ENCODE measurements at places on chromosomes 1 and 21.

- no peak for DNase-seq
Measured at GRCh38 chr1:221419513-221420095, 322.3 kb downstream of the DUSP10 start.

GRCh38 chr1:76568573-76569238 is 298.6 kb upstream of the ST6GALNAC5 start:
- no peak for DNase-seq

GRCh38 chr1:45687754-45688740 is at the start of gene TMEM69:
TSS of gene TMEM69 (plus strand) at chr1:45688181. CDS start at chr1:45691069, 2,888 bp downstream.
- DNase-seq, result peak; percentile 67

GRCh38 chr1:82587371-82587770 is 786.6 kb downstream of the ADGRL2 start:
- no peak for DNase-seq

DNA sequence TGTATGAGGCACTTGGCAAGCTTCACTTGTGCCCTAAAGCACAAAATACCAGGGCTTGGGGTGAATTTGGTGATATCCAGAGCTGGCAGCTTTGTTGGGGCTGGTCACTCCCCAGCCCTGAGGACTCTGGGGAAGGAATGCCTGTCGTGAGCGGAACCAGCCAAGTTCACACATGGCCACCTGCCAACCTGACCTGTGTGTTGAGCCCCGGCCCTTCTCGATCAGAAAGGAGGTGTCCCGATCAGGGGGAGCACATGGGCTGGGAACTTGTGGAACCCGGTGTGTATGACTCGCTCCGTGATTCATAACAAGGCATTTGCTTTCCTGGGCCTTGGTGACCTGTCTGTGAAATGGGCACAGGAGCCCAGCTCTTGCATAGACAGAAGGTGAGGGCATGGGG is 43.1 kb downstream of the AGPAT3 start:
- no peak for DNase-seq

- DNase-seq, result no peak
Measured at GRCh38 chr1:200653022-200653462, 16.7 kb downstream of the DDX59 start.

- no peak for DNase-seq
Measured at GRCh38 chr1:18541046-18541795, 60.5 kb downstream of the KLHDC7A start.

DNA sequence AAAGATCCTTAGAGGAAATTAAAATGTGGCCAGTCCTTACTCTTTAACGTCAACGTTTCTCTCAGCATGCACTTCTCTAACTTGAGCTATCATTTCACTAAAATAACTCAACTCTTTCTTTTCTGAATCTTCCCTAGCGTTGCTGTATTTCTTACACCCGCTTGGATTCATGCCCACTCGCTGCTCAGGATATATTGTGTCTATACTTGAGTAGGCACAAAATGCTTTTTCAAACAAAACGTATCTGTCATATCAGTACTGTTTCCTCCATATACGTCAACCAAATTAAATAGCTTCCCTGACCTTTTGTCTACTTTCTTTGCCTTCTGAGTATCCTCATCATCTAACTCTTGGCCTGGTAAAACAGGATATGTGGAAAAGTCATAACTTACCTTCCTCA is 549.7 kb downstream of the SMYD3 start:
- no peak for DNase-seq

GRCh38 chr1:225746361-225747179 is 31.1 kb upstream of the SRP9 start:
- no peak for DNase-seq

- DNase-seq, result no peak
Measured at GRCh38 chr1:22496536-22497160, 45.0 kb downstream of the ZBTB40 start.

DNA sequence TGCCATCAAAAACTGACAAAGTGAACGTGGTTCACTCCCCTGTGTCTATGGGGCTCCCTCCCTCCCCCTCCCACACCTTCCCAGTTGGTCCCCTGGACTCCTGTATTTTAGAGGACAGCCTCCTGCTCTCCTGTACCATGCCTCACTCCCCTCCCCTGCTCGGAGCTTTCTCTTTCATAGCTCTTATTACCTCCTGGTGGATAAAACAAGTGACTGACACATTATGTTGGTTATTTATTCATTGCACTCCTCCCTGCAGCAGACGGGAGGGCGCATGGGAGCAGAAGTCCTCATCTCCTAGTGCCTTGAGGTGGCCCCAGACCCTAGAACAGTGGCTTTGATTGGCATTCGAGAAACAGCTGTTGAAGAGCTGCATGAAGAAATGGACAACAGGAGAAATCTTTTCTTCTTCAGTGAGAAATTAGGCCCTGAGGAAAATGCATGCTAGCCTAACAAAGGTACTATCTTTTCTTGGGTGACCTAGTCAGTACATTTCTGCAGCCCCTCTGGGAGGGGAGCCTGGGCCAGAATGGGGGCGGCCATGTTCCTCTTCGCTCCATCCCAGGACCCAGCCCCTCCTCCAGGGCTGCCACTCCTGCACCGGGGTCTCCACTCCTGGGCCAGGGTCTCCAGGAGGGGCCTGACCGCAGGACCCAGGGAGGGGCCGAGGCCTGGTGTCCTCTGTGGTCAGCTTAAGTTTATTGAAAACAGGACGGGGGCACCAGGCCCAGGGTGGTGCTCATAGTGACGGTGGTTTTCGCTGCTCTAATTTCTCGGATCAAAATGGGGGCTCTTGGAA is 1.2 kb upstream of the TFF1 start:
- DNase-seq, result no peak

DNA sequence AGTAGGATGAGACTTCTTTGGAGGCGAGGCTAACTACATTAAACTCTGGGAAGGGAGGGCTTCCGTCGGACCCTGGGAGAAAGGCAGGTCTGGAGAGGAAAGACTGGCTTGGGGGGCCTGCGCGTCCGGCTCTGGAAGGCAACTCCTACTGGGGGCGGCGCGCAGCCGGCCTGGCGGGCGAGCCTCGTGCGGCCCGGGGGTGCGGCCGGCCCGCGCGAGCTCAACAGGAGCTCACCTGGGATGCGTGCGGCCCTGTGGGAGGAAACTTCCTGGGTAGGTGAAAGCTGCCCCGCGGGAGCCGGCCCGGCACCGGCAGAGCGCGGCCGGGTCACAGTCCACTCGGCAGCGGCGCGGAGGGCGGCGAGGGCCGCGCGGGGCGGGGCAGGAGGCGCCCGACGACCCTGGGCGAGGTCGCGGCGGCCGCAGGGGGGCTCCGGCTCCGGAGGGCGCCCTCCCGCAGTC is 449 bp downstream of the EPS15 start:
- peak; percentile 25 for DNase-seq

- peak; percentile 72 for DNase-seq
Measured at GRCh38 chr1:35718492-35719336, at the start of gene C1orf216. TSS of gene C1orf216 (minus strand) at chr1:35718884. CDS start at chr1:35716321, 2,563 bp downstream.

DNA sequence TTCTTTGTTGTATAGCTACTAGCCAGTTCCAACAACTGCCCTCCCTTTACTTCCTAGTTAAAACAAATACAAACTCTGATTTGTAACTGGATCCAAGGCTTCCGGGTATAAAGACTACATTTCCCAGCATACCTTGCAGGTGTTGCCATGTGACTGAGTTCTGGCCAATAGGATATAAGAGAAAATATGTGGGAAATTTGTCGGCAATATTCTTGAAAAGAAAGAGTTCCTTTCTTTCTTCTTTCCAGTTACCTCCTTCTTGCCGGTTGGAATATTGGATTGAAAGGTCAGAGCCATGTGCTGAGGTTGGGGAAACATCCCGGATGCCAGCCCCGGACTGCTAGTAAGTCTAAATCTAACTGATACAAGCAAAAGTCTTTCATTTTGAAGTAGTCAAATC is 23.0 kb upstream of the ZBTB40 start:
- no peak for DNase-seq

- DNase-seq, result no peak
Measured at GRCh38 chr1:67514786-67515185, 84.6 kb upstream of the SERBP1 start.

GRCh38 chr1:55860798-55861519 is 645.8 kb upstream of the USP24 start:
- DNase-seq, result no peak

DNA sequence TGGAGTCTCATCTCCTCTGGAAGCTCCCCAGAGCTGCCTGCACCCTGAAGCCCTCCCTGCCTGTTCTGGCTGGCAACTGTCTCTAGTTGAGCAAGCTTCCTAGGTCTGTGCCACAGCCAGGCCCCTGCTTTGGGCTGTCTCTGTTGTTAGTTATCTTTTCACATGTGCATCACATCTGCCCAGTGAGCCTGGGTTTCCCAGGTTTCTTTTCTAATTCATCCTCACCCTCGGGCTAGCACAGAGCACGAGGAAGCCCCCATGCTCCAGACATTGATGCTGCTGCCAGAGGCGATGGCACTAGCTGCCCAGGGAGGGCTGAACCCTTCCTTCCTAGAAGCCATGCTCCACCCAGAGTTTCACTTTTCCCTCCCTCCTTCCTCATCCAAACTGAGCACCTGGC is 27.2 kb downstream of the RASSF5 start:
- DNase-seq, result no peak

GRCh38 chr1:211013346-211014240 is 120.4 kb downstream of the KCNH1 start:
- DNase-seq, result no peak

DNA sequence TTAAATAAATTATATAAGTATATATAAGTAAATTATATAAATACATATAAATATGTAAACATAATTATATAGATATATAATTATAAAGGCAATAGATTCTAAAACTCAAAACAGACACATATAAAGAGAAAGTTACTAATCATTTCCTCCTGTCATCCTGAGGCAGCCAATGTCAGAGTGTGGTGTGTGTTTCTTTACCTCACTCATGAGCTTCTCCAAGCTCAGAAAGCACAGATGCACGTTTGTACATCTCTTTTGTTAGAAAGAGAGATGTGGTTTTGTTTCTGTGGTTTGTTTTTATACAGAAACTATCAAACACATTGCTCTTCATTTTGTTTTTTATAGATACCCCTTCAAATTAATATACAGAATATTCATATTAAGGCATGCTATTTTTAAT is 594.8 kb downstream of the USP25 start:
- no peak for DNase-seq

DNA sequence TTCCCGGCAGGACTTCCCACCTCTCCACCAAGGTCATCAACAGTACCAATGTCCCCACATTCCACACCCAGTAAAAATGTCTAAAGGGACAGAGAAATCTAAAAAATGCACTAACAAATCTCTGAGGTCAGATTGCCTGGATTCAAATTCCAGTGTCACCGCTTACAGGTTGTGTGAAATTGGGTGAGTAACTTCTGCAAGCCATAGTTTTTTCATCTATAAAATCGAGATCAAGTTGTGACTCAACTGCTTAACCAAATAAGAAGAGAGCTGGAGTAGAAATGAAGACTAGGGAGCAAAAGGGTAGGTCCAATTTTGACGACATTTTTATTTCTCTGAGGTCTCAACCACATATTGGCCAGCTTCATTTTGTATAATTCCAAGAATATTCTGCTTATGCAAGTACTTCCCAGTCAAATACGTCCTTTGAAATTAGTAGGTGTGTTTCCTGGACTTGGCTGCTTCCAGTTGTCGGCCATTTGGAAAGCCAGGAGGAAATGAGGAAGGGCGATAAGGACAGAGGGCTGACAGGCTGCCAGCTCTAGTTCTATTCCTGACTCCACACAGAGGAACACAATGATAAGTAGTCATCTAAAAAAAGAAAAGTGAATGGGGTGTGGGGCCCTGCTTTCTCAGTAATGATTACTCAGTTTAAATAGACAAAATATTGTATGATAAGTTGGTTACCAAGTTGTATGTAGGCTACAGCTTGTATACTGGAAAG is 57.7 kb upstream of the ZC3H11B start:
- no peak for DNase-seq

DNA sequence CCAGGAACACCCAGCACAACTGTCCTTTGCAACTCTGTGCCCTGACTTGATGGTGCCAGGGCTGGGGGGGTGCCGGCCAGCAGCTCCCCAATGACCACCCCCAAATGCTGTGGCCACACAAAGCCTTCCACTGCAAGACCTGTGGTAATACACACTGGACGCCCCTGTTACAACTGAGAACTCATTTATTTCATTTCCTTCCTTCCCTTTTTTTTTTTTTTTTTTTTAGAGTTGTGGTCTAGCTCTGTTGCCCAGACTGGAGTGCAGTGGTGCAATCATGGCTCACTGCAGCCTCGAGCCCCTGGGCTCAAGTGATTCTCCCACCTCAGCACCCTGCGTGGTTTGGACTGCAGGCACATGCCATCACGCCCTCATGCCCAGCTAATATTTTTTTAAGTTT is 25.2 kb downstream of the TP73 start:
- DNase-seq, result no peak

GRCh38 chr1:43043695-43044094 is 85.0 kb upstream of the SLC2A1 start:
- DNase-seq, result no peak

GRCh38 chr1:84735483-84735882 is 45.2 kb upstream of the SSX2IP start:
- no peak for DNase-seq

GRCh38 chr1:76142771-76143540 is 68.4 kb downstream of the ST6GALNAC3 start:
- no peak for DNase-seq

GRCh38 chr1:67044631-67045270 is 9.2 kb downstream of the SLC35D1 start:
- DNase-seq, result no peak

DNA sequence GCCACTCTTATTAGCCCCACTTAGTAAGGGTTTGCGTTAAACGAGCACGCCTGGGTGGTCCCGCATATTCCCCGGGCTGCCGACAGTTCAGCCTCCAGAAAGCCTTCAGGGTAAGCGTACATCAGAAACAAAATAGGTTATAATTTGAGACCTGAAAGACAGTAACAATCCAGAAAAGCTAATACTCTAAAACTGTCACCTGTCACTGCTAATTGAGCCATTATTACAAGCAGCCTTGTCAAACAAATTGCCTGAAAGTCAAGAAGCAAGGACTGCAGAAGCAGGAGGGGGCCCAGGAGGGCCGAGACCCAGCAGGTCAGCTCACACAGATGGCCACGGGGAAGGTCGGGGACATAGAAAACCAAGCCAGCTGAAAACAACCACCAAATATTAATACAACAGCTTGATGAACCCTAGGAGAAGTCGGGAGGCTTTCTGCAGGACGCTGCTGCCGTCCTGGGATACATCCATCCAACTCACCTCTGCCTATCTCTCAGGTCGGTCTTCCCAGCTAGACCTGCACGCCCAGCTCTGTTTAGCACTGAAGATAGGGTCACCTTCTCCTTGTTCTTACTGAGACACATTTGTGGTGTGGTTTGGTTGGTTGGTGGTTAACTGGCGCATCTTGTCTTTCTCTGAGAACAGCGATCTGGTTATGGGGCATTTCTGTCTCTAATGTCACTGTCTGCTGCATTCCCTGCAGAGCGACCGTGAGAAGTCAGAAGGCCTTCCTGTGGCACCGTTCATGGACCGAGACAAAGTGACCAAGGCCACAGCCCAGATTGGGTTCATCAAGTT is 110.8 kb downstream of the WDR4 start:
- no peak for DNase-seq
